Dermis microvascular lymphatic vessel endothelial cell (primary cell): ENCODE measurements at places on chromosomes 11 and 22.

- peak; percentile 43 for DNase-seq
Observed at GRCh38 chr11:29272019-29272654, 744.7 kb downstream of the KCNA4 start.

DNA sequence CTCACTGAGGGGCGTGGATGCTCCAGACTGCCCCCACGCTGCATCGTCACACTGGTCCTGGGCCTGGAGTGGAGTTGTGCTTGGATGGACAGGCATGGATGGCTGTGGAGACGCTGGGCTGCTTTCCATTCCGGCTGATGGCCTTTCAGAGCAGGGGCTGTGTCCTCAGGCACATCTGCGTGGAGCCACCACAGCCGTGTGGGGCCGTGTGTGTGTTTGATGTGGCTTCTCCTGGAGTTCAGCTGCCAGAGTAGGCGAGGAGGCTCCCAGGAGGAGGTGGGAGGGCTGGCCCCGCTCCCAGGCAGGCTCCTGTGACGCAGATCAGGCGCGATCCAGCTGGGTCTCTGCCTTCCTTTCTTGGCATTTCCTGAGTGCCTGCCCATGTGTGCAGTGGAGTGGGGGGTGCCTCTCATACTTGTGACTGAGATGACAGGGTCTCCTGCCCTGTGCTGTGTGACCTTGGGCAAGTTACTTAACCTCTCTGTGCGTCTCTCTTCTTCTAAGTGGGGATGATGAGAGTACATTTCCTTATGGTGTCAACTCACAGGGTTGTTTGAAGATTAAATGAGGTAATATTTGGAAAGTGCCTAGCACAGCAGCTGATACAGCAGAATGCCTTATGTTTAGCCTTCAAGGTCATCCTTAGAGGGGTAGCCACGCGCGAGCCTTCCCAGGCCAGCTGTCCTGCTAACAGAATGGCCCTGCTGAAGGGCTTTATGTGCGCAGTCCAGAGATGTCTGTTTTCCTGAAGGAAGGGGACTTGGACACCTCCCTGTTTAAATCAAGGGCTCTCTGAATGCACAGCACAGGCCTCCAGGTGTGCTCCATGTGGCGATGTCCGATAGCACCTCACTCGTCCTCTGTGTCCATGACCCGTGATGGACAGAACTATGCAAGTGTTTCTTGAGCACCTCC, 33.5 kb downstream of the GLB1L2 start:
- no peak for DNase-seq

DNA sequence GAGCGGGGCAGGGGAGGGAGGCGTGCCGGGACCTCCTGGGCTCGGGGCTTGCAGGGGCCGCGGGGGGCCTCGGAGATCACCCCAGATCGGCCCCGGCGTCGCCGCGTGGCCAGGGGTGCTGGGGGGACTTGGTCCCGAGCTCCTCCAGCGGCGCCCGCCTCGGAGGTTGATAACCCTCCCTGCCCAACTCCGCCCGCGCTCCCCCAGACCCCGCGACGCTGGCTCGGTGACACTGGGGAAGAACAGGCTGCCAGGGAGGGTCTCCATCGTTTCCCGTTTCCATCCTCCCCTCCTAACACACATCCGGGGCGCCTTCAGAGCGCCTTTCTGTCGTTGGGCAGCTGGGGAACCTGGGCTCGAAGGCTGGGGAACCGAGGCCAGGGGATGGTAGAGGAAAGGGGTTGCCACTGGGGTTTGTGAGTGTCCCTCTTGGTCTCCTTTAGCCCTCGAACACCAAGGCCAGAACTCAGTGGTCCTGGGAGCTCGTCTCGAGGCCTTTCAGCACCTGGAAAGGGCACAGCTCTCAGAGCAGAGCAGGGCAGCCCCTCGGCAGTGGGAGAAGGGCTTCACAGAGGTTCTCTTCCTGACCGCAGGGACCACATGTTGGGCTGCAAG, 431 bp downstream of the SLC37A2 start:
- DNase-seq: no peak

DNA sequence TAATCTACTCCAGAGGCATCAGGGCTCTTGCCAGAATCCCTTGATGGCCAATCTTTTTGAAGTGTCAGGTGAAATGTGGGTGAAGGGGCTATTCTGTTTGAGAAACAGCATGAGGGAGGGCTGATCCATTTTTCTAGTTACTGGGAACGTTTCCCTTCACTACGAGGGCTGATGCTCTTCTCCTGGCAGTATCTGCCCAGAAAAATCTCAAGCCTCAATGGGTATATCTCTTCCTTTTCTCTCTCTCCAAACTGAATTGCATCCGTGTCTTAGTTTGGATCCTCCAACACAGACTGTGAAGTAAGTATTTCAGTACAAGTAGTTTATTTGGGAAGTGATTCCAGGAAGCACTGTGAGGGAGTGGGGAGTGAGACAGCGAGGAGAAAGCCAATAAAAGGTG, 113.0 kb upstream of the NAV2 start:
- no peak for DNase-seq

- no peak for DNase-seq
Observed at GRCh38 chr11:65853246-65853979, 4.6 kb downstream of the CFL1 start.

- DNase-seq: no peak
Observed at GRCh38 chr11:8022876-8023275, 35.7 kb downstream of the EIF3F start.

DNA sequence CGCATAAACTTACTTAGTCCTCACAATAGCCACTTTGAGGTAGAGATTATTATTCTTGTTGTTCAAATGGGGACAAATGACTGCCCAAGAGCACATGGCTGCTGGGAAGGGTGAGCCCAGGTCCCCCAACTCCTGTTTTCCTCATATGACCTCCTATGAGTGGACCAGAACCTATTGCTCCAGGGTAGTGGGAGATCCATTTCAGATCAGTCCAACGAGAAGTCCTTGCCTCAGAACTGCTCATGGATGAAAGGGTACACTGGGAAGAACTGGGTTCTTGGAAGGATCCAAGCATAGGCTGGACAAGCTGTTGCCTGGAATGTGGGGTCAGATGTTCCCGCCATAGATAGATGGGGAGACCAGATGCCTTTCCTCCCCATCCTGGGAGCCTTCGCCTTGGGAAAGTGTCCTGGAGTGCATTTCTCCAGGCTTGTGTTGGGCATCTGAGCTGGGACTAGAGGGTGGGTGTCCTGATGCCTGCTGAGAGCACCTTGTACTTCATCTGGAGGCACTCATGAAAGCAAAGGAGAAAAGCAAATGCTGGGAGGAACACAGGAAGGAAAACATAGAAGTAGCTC, 146.3 kb upstream of the B3GAT1 start:
- DNase-seq: no peak

GRCh38 chr22:17705546-17705945, 67.0 kb downstream of the BCL2L13 start:
- no peak for DNase-seq

DNA sequence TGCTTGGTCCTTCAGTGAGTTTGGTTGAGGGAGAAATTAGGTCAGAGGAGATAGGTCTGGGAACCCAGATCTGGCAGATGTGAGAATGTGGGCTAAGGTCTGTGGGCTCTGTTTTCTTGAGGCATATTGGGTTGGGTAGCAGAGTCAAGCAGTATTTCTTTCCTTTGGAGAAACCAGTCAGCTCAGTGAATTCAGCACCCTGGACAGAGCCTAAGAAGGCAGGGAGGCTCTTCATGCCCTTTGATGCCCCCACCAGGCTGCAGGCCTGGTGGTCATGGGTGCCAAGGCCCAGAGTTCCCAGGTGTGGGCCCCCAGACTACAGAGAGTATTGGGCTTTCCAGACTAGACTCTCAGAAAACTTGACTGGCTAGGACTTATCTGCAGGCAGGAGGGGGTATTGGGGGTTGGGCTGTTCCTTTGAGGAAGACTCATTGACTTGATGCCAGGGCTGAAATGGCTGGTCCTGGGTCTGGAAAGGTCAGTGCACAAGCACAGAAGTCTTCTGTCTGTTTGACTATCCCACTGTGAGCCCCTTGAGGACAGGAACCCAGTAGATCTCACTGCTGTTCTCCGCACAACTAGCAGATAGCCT, 45.3 kb upstream of the NECTIN1 start:
- DNase-seq: no peak

- DNase-seq: no peak
Observed at GRCh38 chr11:34197256-34197655, 91.8 kb downstream of the NAT10 start.

GRCh38 chr22:20123366-20124082, 6.5 kb upstream of the TRMT2A start:
- no peak for DNase-seq

DNA sequence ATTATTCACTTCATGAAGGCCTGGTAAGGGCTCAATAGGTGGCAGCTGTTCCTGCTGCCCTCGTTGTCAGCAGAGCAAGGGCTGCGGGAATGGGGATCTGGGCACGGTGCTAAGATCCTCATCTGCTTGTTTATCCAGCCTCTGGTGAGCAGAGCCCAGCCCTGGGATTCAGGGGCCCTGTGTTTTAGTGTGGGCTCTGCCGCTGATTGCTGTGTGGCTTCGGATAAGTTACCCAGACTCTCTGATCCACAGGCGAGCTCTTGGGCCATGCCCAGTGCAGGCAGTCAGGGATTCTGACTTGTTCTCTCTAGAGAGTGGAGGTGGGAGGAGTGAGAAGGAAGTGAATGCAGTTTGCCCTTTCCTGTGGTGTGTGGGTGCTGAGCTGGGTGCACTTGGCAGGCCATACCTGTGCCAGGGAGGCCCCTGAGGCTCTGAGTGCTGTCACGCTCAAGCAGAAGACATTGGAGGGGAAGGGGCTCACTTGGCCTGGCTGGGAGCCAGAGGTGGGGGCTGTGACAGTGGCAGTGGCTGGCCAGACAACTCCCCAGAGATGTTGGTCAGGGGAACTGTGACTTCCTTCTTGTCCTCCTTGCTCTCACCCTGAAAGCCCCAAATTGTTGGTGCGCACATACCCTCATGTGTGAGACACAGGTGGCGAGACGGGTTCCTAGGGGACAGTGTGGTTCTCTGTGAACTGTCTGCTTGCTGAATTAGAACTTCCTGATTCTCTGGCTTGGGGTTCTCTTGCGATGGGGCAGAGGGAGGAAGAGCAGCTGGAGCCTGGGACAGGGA, 43.7 kb downstream of the CD82 start:
- DNase-seq: no peak
